COLO829 (cell line): ENCODE measurements at places on chromosomes 2 and 18.

DNA sequence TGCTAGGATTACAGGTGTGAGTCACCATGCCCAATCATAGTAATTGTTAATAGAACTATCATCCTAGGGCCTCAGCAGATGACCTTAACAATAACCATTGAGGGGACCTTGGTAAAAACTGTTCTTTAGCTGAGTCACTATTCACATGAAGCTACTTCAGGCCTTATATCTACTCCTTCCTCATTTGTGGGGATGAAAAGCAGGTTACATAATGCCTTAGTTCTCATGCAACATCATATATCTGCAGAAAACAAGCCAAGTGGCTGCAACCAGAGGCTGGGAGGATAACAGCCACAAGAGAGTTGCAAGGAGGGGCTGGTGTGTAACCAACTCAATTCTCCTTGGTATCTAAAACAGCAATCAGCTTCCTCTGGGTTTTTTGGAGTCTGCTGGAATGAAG lies 445.4 kb downstream of the NBAS start:
- DNase-seq: no peak

DNA sequence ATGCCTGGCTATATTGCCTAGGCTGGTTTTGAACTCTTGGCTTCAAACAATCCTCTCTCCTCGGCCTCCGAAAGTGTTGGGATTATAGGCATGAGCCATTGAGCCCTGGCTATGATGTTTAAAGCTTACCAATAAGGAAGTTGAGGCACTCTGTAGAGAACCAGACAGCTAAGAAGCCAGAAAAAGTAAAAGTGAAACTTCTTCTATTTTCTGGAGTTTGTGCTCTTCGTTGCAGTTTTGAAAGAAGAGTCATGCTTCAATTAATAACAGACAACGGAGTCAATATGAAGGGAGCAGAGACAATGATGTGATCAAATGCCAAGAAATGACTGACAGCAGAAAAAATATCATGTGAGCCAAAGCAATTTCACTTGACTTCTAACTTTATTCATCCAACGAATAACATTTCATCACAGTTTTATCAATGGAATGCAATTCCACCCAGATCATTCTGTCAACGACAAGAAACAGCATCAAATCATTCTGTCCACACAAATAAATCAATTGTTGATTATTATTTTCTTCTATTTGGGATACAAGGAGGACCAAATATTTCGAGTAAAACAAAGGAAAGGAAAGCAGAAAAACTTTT lies 175.5 kb upstream of the CELF4 start:
- no peak for DNase-seq

DNA sequence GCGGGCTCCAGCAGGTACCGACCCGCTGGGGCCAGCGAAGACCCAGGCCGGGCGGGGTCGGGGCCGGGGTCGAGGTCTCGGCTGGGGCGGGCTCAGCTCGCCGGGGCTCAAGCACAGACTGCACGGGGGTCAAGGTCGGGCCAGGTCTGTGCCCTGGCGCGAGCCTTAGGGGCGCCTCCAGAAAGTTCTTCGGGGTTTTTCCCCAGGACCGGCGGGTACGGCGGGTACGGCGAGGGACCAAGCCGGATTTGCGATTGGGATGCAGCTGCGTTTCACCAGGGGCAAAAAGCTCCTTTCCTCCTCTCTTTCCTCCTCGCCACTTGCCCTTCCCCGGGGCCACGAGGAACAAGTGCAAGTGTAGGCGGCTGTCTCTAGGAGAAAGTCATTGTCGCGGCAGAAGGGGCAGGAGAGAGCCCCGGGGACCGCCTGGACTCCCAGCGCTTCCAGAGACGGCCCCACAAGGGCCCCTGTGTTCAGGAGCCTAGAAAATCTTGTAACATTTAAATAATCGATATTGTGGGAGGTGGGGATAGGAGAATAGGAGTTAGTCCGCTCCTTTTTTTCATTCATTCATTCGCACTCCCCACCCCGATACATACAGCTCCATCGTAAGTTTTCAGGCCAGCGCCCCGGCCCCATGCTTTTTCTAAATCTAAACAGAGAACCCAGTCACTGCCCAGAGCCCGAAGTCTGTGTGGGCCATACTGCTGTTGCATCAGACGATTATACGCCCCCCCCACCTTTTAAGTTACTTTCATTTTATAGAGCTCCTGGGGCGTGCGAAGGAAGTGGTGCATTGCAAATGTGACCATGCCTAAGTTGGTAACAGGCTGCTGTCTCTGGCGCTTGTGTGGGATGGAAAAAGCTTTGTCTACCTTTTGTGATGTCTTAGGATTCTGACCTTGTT lies 679 bp downstream of the PMAIP1 start:
- peak; percentile 16 for DNase-seq

DNA sequence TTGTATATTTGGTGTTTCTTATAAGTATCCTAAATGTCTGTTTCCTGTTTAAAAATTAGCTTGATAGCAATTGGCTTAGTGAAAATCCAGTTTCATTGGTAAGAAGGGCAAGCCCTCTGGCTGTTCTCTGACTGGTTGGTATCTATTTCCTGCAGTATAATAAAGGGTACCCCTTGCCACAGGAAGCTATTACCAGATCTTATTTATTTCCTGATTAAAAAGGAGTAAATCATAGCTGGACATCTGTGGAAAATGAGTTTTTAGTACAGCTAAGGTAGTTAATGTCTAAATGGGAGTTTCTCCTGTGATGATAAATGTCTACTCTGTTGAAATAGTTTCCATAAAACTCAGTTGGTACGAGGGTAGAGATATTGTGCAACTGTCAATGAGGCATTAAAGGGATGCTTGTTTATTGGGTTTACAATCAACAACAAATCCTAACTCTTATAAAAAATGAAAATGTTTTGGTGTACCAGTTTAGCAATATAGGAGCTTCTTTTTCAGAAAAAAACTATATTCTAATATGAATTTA lies 58.7 kb downstream of the FASTKD2 start:
- DNase-seq: no peak

GRCh38 chr2:76120176-76120575 lies 409.5 kb upstream of the GCFC2 start:
- no peak for DNase-seq

GRCh38 chr2:24482251-24482971 lies 8.6 kb upstream of the NCOA1 start:
- no peak for DNase-seq

GRCh38 chr2:220847589-220847988 lies 724.5 kb downstream of the EPHA4 start:
- DNase-seq: no peak

DNA sequence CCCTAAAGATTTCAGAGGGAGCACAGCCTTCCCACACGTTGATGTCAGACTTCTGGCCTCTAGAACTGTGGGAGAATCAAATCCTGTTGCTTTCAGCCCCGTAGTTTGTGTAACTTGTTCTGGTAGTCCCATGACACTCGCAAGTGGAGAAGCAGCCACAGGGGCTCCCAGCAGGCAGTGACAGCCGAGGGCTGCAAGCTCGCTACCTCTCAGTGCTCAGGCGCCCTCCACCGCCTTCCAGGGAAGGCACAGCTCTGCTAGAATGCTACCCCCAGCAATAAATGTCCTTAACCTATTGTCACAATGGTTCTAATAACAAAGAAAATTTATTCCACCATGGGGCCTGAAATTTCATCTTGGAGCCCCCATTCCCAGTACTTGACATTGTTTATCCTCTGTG lies 143.1 kb upstream of the ZNF236 start:
- no peak for DNase-seq

- no peak for DNase-seq
Observed at GRCh38 chr2:241123816-241124536, 21.9 kb upstream of the MTERF4 start.

DNA sequence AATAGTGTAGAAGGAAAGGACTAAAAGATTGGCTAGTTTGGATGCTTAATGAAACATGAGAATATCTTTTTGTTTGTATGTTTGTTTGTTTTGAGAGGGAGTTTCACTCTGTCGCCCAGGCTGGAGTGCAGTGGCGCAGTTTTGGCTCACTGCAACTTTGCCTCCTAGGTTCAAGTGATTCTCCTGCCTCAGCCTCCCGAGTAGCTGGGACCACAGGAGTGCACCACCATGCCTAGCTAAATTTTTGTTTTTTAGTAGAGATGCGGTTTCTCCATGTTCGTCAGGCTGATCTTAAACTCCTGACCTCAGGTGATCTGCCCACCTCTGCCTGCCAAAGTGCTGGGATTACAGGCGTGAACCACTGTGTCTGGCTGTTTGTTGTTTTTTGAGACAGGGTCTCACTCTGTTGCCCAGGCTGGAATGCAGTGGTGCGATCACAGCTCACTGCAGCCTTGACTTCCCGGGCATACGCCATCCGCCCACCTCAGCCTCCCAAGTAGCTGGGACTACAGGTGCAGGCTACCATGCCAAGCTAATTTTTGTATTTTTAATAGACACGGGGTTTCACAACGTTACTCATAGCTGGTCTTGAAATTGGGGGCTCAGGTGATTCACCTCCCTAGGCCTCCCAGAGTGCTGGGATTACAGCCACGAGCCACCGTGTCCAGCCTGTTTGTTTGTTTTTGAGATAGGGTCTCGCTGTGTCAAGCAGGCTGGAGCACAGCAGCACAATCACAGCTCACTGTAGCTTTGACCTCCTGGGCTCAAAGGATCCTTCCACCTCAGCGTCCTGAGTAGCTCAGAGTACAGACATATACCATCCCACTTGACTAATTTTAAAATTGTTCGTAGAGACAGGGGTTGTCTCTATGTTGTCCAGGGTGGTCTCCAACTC lies 209.2 kb downstream of the MYCN start:
- DNase-seq: no peak

DNA sequence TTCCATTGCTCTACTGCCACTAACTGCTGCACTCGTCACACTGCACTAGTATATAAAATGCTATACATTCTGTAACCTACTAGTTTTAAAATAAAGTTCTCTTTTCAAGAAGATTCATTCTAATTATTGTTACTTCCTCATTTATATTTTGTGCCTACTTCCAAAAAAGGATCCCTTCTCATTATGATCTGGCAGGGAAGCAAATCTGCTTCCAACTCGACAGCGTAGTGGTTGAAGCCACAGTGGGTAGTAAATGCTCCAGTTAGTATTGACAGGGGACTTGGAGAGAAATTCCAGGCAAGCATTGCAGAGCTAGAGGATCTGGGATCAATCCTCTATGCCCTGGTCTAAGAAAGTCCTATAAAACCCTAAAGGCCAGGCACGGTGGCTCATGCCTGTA lies 53.3 kb upstream of the AP1S3 start:
- DNase-seq: no peak

DNA sequence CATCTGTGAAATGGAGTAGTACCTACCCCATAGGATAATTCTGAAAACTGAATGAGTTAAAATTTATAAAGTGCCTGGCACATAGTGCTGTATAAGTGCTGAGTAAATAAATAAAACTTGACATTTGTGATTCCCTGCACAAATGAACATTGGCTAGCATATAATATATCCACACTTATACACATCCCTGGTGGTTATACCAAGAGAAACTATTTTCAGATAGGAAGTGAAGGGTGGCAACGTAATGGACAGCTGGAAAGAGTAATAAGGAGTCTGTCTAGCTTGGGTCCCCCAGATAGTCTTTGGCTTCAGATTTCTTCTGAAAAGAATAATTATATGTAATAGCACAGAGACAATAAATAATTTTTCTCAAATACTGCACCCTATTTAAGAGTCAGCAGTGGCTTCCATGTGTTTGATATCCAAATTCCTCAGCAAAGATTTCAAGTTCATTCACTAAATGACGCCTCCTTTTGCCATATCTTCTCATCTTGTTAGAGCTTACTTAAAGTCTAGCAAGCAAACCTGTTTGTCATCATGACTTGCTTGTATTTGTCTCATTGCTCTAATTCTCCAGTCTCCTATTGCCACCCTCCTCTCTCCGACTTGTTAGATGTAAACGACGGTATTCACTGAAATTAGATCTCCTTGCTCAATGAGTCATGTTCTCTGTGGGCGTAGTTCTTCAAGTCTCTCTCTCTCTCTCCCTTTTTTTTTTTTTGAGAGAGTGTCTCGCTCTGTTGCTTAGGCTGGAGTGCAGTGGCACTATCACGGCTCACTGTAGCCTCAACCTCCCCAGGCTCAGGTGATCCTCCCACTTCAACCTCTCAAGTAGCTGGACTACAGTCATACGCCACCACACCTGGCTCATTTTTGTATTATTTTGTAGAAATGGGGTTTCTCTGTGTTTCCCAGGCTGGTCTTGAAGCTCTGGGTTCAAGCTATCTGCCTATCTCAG lies 8.7 kb upstream of the ADGRF3 start:
- DNase-seq: peak; percentile 91

DNA sequence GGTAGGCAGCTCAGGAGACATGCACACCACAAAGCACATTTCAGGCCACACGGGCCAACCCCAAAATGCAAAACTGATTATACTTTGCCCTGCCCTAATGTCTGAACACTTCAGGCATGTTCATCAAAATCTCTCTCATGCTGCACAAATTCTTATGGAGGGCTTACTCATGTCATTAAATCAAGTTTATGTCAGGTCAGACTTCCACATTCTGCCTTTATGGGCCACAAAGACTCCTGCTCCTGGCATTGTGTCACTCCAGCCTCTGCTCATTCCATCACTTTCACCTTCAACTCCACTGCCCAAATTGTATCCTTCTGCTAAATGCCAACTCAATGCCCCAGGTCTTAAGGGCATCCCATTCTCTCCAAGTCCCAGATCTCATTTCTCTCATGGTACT lies 9.2 kb downstream of the UXS1 start:
- DNase-seq: no peak

GRCh38 chr2:46984642-46985476 lies 69.3 kb upstream of the MCFD2 start:
- peak; percentile 94 for DNase-seq

- no peak for DNase-seq
Observed at GRCh38 chr2:207289295-207290018, 123.7 kb upstream of the KLF7 start.

DNA sequence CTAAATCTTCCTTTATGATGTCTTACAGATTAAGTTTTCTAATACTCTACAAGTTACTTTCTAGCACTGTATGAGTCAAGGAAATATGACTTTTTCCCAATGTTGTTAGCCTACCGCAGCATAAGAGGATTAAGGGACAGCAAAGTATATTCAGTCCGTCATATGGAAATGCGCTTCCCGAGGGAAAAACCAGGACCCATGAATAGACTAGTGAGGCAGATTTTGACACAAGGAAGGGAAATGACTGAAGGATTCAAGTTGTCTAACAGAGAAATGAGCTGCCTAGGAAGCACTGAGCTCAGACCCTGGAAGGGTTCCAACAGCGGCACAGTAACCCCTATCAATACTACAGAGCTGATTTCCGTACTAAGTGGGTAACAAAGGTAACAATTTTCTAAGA lies 12.0 kb downstream of the SEPTIN10 start:
- DNase-seq: no peak

DNA sequence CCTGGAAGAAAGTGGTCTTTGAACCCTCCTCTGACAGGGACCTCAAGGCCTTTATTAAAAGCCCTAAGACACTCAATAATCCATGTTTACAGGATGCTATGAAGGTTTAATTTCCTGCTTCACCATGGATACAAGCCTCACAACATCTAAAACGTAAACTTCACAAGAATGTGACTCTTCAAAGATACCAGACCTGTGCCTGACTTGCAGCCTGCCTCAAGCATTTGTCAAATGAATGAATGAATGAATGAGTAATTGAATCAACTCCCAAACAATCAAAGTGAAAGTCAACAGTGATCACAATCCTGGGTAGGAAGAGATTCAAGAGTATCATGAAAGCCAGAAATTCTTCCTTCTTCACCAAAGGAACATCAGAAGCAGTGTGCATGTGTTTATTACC lies 30.4 kb downstream of the KLF7 start:
- DNase-seq: no peak

- peak; percentile 40 for DNase-seq
Observed at GRCh38 chr2:65264821-65265670, 37.4 kb downstream of the ACTR2 start.
